ENCODE measurements at places on chromosomes 13 and 19.

DNA sequence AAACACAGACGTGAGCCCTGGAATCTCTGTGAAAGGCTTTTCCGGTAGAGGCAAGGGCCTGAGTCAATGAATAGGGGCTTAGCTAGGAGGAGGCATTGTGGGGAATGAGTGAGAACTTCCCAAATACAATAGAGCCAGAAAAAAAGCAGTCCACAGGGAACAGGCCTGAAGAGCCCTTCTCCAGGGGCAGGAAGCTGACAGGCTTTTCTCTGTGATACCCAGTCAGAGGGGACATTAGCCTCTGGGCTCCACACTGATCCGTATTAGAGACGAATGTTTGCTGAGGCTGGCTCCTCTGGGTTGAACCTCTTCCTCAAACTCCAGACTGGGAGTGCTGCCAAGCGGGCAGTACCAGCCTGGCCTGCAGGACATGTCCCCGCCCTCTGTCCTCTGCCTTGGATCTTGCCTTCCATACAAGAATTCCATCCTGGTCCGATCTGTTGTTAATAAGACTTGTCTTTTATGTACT, 2.3 kb downstream of the DHRS12 start:
- DNase-seq, result no peak

DNA sequence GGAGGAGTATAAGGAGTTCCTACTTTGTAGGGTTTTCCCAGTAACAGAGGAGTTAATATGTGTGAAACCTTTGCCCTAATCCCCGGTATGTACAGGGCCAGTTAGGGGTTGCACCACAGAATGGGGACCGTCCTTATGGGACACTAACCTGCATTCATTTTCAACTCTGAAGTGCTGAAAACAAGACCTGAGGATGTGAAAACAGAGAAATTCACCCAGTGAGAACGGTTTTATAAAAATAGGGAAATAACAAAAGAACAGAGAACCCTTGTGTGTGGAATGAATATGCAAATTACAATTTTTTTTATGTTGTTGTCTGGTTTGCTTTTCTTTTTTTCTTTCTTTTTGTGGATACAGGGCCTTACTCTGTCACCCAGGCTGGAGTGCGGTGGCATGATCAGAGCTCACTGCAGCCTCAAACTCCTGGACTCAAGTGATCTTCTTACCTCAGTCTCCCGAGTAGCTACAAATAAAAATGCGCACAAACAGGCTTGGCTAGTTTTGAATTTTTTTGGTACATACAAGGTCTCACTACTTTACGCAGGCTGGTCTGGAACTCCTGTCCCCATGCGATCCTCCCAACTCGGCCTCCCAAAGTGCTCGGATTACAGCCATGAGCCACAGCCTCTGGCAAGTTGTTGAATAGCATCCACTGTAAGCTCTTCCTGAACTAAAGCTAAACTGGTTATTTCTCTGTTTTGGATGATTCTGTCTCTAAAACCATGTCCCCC, 10.6 kb downstream of the CLC start:
- DNase-seq, result no peak

GRCh38 chr19:33381101-33381500, 7.6 kb downstream of the CEBPG start:
- no peak for DNase-seq

- DNase-seq, result no peak
These were observed 226.7 kb downstream of the RFC3 start for GRCh38 chr13:34044660-34045080.

DNA sequence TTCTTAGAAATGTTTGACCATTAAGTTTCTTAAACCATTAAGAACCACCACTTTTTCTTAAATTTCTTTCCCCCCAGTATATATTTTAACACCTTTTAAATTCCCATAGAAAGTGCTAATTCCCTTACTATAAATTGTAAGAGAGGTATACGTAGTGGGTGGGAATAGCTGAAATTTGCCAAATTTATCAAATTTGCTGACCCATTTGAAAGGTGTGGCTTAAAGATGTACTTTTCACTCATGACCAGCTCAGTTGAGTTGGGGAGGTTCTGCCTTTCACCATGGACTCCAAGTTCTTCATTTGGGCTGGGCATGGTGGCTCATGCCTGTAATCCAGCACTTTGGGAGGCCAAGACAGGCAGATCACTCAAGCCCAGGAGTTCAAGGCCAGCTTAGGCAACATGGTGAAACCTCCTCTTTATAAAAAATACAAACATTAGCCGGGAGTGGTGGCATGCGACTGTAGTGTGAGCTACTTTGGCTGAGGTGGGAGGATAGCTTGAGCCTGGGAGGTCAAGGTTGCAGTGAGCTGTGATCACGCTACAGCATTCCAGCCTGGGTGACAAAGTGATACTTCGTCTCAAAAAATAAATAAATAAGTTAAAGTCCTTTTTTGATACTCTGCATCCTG, 133.2 kb downstream of the MRPL57 start:
- no peak for DNase-seq

DNA sequence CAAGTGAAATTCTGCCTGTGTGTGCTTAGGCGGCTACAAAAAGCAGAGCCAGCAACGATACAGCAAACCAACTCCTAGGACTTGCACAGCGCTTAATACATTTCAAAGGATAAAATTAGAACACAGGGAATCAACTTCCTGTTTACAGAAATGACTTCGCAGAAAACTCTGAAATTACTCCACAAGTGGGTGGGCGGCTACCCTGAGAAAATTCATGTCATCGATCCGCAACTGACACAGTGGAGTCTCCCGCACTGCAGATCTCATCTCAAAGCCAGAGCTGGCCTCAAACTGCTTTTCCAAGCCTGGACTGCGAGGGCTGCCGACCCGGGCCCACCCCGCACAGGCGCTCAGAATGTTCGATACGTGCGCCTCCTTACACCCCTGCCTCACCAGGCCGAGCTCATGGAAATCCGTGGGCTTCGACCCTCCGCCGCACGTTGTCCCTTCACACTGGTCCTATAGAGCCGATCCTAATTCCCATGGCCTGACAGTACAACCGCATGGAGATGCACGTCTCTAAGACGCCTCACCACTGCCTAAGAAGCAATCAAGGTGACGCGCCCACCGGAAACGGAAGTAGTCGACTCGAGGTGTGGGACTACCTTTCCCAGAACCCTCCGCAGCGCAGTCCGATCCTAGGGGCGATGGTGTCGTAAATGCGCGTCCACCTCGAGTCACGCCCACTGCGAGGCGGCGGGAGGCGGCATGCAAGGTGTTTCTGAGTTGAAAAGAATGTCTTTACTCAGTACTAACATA, at the start of gene ZNF229:
TSS of gene ZNF229 (minus strand) at position 557 of the 759 bp plus-strand sequence. CDS start 5,625 bp downstream, outside the sequence.
- peak; percentile 50 for DNase-seq

DNA sequence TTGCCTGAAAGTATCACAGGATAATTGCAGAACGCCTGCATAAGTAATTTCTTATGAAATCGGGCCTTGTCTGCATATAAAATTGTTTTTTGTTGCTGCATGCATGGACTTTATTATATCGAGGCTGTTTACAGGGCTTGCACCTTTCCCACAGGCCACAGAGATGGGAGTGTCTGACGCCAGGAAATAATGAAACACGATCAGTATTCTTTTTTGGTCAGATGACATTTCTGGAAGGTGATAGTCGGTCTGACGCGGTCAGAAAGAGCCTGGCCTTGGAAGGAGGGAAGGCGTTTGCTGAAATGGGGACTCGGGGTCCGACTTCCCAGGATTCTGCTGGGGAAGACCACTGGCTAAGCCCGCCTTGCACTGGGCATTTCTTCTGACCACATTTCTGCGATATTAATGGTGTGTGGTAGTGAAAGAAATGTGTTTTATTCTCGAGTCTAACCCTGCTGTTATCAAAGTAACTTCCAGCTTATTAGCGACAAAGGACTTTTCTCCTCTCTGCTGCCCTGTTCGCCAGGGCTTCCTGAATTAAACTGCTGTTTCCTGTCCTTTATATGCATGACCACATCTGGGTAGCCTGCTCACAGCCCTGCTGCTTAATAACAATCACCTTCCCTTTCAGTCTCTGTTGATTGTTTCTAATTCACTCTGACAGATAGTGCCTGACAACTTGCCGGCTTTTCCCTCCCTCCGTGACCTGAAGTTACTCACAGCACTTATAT, 11.6 kb upstream of the ZNF536 start:
- DNase-seq, result no peak

- no peak for DNase-seq
These were observed 1882.6 kb downstream of the PCDH9 start for GRCh38 chr13:65347420-65348030.

DNA sequence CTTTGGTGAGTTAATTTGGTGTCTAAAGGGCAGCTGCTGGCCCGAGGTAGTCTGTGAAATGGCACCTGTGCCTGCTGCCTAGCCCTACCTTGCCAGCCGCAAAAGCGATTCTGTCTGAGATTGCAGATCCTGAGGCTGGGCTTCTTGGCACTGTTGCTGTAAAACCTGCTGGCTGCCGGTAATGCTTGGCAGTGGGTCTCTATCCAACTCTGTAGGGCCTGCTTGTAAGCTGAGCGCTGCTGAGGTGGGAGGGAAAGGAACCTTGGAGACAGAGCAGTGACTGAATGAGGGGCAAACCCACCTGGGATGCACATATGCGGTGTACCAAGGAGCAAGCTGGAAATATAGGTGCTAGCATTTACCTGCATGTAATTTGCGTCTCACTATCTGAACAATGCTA, 11.7 kb downstream of the LCP1 start:
- no peak for DNase-seq

DNA sequence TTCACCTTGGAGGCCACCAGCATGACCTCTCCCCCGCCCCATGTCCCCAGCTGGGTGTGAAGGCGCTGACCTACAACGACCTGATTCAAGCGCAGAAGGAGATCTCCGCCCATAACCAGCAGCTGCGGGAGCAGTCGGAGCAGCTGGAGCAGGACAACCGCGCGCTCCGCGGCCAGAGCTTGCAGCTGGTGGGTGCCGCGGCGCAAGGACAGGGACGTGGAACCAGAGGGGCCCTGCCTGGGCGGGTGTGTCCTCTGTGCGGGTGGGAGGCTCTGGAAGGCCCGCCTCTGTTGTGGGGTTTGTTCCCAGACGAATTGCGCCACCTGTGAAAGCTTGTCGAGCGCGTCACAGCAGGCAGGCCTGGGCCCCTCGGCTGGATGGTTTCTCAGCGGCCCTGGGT, 22.3 kb downstream of the PLEKHJ1 start:
- no peak for DNase-seq

- peak; percentile 50 for DNase-seq
These were observed 2.9 kb downstream of the HTR2A start for GRCh38 chr13:46893798-46894560.

DNA sequence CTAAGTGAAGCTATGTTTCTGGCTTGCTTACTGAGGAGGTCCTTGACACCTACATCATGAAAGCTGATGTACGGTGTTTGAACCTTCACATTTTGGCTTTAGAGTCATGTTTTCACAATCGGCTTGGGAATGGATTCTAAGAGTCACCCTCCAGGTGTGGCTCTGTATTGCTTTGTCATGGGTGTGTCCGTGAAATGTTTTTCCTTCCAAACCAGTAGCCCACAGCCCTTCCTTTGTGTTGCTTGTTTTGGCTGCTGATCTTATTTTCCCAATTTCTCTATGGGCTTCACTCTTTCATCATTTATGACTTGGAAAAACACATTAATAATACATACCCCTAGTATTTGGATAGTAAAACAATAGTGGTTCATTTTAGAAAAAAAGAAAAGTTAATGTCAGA, 240.6 kb downstream of the GGACT start:
- no peak for DNase-seq

- no peak for DNase-seq
These were observed 20.2 kb downstream of the C19orf44 start for GRCh38 chr19:16516381-16516780.

DNA sequence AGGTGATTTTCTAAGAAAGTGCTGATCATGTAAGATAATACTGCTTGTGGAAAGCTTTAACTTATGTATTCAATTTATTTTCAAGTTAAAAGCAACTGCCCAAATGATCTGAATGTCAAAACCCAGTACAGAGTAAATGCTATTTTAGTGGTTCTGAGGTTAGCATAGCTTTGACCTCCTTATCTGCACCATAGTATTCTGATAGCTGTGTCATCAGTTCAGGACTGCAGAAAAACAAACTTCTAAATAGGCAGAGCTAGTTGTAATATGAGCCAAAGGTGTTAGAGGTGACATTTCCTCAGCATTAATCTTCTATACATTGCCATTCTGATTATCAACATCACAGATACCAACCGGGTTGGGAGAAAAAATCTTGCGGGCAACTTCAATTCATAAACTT, 758.7 kb downstream of the SLITRK5 start:
- no peak for DNase-seq

GRCh38 chr19:45440259-45440638, 16.5 kb upstream of the ERCC1 start:
- no peak for DNase-seq

DNA sequence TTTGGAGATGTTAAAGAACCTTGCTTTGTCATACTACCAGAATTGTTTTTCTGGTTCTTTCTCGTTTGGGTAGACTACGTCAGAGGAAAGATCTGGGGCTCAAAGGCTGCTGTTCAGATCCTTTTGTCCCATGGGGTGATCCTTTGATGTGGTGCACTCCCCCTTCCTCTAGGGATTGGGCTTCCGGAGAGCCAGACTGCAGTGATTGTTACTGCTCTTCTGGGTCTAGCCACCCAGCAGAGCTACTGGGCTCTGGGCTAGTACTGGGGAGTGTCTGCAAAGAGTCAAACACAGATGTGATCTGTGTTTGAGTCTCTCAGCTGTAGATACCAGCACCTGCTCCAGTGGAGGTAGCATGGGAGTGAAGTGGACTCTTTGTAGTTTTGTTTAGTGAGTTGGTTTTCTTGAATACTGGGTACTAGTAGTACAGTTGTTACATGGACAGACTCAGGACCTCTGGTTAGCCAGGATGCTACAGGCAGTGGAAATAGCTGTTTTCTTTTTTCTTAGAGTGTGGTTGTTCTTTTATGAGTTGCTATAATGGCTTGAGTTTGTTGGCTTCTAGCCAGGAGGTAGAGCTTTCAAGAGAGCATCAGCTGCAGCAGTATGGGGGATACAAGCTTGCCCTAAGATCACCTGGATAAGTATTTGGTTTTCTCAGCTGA, 34.4 kb downstream of the DNAJC15 start:
- DNase-seq, result peak; percentile 13

DNA sequence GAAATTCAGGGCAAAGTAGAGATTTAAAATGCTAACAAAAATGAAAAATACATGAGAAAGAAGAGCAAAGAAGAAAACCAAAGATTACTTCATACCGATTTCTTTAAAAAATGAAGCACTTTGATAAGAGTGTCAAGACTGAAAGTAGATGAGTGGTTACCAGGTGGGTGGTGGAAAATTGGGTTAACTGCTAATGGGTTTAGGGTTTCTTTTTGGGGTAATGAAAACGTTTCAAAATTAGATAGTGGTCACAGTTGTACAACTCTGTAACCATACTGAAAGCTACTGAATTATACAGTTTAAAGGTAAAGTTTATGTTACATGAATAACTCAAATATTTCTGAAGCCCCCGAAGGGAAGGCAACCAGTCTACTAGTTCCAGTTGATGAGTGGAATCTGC, 179.4 kb downstream of the NDFIP2 start:
- no peak for DNase-seq

GRCh38 chr13:66462187-66462586, 767.9 kb downstream of the PCDH9 start:
- DNase-seq, result no peak

DNA sequence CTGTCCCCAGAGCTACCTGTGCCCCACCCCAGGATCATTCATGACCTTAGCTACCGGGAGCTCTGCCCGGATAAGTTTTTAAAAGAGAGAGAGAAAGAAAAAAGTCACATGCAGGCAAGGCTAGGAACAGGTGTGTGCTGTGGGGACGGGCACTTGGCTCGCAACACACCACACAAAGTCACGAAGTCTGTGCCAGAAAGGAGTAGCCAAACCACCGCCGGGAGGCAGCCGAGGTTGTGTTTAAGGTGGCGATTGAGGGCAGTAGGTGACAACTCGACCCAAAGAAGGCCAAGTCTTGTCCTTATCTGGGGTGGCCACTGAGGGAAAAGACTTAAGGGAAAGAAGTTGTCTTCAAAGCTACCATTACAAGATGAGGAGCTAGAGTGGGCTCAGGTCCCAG, 4.6 kb upstream of the TSHZ3 start:
- DNase-seq, result no peak

GRCh38 chr13:41139296-41139966, 6.8 kb upstream of the KBTBD6 start:
- no peak for DNase-seq
